ENCODE measurements at places on chromosomes 4 and X.

DNA sequence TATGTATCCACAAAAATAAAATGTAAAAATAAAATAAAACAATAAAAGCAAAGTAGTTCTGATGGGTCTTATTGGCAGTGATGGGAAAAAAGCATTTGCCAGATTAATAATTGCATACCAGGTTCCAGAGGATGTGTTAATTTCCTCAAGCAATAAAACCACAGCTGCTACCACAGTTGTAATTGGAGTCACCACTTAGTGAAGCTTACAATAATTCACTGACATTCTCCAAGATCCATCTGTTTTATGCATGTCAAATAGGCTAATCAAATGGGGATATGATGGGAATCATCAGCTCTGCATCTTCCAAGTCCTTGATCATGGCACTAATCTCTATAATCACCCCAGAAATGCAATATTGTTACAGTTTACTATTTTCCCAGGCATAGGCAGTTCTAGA, 123.5 kb upstream of the EMCN start:
- DNase-seq: no peak

DNA sequence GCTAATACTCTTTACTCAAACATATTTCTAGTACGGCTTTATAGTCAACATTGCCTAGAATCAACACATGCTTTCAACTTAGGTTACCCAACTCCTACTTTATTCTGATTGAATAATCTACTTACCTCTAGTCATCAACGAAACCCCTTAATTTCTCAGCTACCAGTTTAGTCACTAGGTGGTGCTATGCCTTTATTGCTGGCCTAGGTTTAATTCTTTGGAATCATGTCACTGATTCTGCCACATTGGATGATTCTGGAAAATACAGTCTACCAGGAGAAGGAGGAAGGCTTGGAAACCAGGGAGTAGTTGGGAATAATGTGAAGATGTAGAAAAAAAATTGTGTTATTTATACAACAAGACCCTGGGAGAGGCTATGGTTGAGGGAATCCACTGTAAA, 167.7 kb downstream of the DCAF12L2 start:
- no peak for DNase-seq

- DNase-seq: no peak
These were observed 24.0 kb downstream of the RBMX start for GRCh38 chrX:136856551-136856950.

DNA sequence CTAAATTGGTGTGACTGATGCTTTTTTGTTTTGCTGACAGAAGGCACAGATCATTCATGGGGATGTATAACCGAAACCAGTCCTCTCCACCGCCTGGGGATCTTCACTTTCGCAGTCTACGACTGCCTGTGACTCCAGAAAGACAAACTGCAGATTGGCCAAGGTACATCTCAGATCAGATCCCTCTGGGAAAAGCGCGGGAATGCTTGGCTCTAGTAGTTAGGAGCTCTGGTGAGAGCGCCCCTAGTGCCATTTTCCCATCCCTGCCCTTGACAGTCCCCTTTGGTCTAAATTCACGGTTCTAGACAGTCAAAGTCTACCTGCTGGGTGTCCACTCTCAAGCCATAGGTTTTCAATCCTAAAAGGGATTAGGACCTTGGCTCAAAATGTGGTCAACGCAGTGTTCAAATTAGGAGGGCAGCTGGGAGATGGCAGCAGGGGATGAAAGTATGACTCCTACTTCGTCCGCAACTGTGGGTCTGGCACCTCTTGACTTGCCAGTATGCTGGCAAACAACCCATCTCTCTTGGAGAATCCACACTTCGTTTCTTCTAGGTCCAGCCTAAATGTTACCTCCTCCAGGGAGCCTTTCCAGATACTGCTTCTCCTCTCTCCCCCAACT, 6.9 kb upstream of the HAND2 start:
- DNase-seq: no peak

GRCh38 chr4:139901531-139902320, 236.1 kb downstream of the MGST2 start:
- no peak for DNase-seq

DNA sequence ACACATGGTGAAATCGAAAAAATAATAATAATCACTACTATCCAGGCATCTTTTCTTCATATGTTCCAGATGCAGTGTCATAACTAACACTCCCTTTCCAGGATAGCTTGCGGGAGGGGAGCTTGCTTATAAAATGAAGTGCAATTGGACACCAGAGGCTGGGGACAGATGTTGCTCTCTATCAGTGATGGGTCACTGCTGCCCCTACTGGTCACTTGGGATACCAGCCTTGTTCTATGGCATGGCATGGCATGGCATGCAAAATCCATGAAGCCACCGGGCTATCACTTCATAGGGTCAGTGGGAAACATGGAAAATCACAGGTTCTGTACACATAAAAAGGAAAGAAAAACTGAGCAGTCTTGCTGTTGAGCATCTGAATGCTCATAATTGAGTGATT, 168.1 kb downstream of the GLRA2 start:
- peak; percentile 7 for DNase-seq

DNA sequence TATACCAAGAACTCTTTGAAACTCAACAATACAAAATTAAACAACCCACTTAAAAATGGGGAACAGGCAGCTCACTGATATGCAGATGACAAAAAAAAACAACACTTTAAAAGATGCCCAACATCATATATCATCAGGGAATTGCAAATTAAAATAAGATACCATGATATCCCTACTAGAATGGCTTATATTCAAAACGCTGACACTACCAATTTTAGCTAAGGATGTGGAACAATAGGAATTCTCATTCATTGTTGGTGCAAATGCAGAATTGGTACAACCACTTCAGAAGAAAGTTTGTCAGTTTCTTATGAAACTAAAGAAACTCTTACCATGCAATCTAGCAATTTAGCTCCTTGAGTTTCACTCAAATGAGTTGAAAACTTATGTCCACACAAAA, 259.0 kb upstream of the HS3ST1 start:
- DNase-seq: no peak

DNA sequence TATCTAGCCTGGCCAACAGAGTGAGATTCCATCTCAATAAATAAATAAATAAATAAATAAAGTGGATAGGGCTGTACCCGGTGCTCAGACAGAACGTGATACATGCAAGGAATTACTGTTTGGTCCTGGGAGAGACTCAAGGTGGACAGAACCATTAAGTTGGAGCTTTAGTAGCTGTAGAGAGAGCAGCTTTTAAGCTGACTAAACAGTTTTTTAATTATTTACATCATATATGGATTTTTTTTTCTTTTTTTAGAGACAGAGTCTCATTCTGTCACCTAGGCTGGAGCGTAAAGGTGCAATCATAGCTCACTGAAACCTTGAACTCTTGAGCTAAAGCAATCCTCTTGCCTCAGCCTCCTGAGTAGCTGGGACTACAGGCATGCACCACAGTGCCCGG, 92.5 kb upstream of the ATP6AP2 start:
- DNase-seq: no peak

DNA sequence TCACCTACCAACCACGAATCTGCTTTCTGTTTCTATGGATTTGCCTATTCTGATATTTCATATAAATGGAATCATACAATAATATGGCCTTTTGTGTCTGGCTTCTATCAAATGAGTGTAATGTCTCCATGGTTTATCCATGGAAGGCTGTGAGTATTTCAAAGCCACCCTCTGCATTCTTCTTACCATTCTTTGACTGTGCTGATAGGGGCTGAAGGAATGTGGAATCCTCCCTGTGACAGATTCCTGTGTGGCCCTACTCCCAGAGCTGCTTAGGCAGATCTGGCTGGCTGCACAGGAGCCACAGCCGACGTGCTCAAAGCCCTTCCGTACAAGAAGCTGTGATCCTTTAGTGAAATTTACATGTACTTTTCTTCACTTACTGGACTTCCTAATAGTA, 163.2 kb downstream of the HS6ST2 start:
- DNase-seq: no peak

GRCh38 chr4:128697323-128697722, 112.2 kb upstream of the JADE1 start:
- no peak for DNase-seq

DNA sequence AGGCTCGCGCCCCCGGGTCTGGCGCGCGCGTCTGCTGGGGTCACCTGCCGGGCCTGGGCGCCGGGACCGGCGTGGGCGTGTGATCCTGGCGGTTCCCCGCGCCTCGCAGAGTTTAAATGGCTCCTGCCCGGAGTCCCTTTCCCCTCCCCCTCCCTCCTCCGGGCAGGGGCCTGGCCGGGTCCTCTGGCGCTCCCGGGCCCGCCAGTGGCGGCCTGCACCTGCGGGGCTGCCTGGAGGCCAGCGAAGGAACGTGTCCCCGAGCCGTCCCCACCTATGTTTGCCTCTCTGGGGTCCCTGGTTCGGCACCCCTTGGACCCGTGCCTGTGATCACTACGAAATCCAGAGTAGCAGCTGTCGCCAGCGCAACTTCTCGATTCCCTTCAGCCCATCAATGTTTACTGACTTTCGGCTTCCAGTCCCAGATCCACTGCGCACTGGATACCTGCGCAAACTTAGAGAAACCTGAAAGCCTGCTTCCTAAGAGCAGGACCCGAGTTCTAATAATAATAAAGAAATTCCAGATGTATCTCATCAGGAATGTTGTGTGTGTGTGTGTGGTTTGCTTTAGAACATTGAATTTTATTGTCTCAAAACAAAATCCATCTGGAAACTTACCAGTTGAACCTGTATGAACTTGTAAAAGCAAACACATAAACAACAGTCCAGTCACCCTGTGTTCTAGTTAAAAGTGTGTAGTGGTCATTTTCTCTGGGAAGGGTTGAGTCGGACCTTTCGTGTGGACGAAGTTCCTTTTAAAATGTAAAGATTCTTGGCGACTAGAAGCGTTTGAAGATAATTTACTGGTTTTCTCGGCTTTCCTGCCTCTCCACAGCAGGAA, 788 bp downstream of the SHROOM2 start:
- DNase-seq: no peak

- DNase-seq: no peak
These were observed 8.0 kb upstream of the MSL3 start for GRCh38 chrX:11750046-11750445.

DNA sequence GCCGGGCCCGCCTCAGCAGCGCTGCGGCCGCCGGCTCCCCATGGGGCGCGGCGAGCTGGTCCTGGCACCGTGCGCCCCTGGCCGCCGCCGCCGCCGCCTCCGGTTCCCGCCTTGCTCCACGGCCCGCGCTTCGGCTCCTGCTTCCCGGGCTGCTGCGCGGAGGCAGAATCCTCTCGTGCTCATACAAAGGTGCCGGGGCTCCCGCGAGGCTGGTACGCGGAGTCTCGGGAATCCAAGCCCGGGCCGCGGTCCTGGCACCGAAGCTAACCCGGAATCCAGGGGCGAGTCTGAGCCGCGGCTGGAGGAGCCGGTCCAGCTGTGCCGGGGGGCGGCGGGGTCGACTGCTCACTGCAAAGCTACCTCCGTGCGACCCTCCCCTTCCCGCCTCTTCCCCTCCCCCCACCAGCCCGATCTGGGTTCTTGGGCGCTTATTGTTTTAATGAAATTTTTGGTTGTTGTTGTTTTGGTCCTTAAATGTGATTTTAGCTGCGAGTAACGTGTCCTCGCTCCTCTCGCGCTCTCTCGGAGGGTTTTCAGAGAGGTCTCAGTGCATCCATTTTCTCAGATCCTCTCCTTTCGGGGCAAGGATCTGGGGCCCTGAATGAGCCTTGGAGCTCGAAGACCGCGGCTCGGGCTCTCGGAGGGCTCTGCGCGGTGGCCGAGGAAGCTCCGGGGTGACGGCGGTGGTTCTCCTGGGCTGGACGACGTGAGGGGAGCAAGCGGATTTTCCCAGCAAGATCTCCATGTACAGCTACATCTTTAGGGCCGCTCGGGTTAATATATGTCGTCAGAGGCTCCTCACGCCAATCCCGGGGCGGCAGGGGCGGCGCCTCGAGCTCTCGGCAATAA, at the start of gene HAND2:
Gene HAND2, minus strand, starts transcription at position 753 of the 849 bp plus-strand sequence. CDS start 940 bp downstream, outside the sequence.
- DNase-seq: no peak

- no peak for DNase-seq
These were observed 1.1 kb upstream of the STX18 start for GRCh38 chr4:4542774-4543485.

GRCh38 chrX:42869011-42869410, 91.0 kb upstream of the PPP1R2C start:
- no peak for DNase-seq

DNA sequence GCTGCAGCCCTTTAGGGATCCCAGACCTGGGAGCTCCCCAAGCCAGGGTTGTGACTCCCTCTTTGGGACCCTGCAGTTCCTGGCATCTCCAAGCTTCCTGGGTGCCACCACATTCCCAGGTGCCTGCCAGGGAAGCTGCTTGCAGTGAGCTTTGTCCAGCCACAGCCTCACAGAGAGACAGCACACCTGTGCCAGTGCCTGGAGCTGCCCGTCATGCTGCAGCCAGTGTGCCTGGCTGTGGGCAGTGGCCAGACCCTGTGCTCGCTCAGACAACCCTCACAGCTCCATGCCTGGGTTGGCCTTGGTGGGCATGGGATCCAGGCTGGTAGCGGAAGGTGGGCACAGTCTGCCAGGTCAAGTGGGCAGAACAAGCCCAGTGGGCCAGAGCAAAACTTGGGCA, 36.0 kb downstream of the TMPRSS11A start:
- no peak for DNase-seq

GRCh38 chr4:25901030-25901430, 13.0 kb upstream of the SMIM20 start:
- DNase-seq: no peak

DNA sequence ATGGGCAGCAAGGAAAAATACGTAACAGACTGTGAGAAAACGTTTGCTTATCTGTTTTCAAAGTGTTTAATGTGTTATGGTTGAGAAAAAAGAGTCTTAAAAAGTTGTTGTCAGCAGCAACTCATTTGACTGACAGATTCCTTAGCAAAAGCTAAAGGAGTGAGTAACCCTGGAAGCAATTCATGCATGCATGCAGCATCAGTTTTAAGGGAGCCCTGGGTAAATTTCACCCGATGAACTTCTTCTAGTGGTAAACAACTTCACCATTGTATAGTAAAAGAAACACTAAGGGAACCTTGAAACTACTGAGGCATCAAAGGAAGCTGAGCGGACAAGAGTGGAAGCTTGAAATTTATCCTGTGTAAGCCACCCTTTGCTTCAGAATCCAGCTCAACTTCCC, 583.2 kb upstream of the INTU start:
- no peak for DNase-seq

DNA sequence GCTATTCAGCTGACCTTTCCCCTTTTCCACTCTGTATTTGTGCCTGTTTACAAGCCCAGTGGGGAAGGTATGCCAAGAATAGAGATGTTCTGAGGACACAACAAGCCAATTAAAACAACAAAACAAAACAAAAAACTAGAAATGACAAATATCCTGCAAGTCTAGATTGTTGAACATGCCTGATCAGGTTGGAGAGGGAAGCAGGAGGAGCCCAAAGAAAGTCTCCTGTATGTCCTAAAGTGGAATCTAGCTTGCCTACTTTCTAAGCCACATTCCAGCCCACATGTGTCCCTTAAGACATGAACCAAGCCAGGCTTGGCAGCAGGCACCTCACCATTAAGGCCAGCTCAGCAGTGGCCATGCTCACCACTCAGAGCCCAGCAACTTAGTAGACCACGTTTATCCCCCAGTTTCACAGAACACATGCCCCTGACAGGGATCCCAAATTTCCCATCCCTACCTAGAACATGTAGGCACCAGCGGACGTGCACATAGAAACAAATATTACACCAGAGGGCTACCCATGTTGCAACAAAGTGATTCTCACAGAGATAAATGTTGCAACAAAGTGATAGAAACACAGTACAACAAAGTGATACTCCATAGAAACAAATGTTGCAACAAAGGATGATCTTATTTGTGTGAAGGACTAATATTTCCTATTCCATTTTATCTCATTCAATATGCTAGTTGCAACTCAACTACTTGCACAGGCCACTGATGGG, 48.3 kb downstream of the CD99L2 start:
- DNase-seq: no peak

GRCh38 chrX:132059973-132060540, 37.0 kb downstream of the STK26 start:
- no peak for DNase-seq
